NAMALWA (cell line): ENCODE measurements at places on chromosomes 1 and 21.

DNA sequence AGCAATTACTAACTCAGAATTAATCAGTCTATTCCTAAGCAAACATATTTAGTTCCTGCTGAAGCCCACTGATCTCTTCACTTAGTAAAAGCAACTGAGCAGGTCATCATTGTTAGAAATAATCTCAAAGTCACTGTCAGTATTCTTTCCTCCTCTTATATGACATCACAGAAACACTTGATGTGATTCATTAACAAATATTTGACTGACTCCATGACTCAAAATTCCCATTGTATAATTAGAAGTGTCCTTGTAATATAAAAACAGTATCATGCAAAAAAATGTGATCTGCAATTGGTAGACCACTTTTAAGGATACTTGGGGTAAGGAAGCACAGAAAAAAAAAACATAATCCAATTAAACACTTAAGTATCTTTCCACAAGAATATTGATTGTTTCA lies 194.4 kb downstream of the DPYD start:
- DNase-seq = no peak

- no peak for DNase-seq
Measured at GRCh38 chr1:226902601-226903000, 32.2 kb downstream of the PSEN2 start.

DNA sequence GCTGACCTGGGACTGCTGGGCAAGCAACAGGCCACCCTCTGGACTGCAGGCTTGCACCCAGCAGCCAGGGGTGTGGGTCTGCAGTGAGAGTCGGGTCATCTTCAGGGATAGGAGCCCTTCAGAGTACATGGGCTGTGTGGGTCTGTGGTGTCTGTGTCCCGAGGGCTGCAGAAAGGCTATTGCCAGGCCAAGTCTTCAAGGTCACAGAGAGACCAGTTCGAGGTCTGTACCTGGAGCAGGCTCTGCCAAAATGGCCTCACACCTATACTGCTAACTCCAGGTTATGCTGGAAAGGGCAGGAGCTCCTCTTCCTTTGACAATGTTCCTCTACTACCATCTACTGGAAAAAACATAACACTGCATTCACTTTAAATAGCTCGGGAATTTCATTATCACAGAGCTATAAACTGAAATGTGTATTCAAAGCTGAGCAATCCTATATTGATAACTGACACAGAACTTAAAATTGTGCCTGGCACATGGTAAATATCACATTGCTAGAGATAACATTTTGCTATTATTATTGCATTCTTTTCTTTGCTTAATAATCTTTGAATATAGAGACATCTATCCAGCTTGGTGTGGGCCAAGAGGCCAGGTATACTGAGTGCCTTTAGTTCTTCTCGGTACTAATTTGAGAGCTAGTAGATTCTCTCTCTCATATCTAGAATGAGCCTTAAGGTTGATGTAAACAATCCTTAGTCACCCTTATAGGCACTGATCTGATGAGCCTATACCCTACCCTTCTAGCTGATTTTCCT lies 6.9 kb upstream of the DNAH14 start:
- DNase-seq = peak; percentile 39

DNA sequence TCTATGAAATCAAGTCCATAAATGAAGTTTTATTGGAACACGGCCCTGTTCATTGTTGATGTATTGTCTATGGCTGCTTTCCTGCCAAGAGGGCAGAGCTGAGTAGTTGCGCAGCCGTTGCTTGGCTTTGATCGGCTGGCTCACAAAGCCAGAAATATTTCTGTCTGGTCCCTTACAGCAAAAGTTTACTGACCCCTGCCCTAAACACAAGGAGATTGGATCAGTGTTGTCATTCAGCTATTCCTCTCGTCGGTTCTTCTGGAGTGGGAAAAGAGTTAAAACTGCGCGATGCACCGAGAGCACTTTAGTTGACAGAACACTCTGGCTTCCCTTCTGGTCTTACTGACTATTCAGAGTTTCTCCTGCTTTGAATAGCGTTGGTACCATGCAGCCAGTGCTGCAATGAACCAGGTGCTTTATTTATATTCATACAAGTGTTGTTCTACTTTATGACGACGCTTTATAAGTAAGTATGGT lies 868 bp downstream of the ZBTB40 start:
- peak; percentile 65 for DNase-seq

DNA sequence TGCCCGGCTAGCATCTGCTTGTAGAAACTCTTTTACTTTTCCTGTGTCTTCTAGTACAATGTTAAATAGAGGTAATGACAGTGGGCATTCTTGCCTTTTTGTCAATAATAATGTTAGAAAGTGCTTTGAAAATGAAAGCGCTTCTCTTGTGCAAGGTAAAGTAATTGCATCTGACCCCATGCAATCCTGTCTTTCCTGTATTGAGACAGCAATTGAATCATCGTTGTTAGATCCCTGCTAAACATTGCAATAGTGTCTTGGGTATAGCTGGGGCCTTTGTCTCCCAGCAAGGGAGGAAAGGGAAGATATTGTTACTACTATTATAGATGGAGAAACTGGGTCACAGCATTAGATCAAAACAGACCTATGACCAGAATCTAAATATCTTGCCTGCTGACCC lies 80.9 kb downstream of the TLR5 start:
- no peak for DNase-seq

- no peak for DNase-seq
Measured at GRCh38 chr1:216929870-216930582, 206.8 kb upstream of the ESRRG start.

GRCh38 chr21:42063191-42063570 lies 7.9 kb upstream of the UMODL1 start:
- DNase-seq = peak; percentile 82

- no peak for DNase-seq
Measured at GRCh38 chr1:4690951-4691675, 36.7 kb downstream of the AJAP1 start.

DNA sequence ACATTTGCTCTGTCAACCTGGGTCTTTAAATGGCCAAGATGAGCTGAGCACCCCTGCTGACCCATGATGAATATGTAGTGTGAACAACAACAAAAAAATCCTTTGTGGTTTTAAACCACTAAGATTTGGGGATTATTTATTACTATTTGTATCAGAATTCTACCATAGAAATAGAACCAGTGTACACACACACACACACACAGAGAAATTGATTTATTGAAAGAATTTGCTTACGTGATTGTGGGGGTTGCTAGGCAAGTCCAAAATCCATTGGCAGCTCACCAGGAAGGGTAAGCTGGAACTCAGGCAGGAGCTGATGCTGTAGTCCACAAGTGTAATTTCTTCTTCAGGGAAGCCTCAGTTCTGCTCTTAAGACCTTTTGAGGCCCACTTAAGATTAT lies 82.5 kb upstream of the MAP1LC3C start:
- DNase-seq = no peak

- no peak for DNase-seq
Measured at GRCh38 chr1:18946550-18947381, 9.7 kb downstream of the IFFO2 start.

DNA sequence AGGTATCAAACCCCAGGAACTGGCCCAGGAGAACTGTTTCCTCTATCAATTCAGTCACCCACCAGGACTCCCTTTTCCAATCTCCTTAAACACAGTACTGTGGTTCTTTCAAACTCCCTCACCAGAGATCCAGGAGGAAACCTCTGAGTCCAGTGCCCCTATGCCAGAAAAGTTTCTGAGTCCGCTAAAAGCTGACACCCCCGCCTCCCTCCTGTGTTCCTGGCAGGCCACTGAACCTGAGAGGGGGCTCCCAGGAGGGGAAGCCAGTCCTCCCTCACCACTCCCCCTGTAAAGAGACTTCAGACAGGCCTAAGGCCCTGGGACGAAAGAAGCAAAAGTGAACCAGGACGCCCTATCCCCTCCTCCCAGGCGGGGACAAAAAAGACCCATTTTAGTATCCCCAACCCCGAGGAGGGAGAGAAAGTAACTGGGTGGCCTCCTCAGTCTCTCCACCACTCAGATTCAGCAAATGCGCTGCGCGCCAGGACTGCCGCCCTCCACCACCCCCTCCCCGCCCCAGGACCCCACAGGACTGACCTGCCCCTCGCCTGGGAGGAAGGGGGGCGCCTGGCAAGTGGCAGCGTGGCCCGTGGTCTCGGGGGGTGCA lies 624 bp downstream of the SLC41A1 start:
- DNase-seq = peak; percentile 53

DNA sequence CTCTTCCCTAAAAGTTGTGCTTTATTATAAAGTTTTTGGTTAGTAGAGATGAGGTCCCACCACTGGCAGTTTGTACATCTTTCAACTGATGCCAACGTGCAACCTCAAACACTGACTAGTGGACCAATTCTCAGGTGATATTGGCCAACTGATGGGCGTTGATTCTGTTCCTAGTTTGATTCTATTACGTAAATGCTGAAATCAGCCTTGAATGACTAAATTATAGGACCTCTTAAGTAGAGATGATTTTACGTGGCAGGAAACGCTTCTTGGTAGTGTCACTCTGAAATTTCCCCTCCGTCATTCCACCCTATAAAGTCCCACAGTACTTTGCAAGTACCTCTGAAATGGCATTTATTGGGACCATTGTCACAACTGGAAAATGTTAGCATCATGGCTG lies 8.8 kb upstream of the FNDC7 start:
- no peak for DNase-seq

DNA sequence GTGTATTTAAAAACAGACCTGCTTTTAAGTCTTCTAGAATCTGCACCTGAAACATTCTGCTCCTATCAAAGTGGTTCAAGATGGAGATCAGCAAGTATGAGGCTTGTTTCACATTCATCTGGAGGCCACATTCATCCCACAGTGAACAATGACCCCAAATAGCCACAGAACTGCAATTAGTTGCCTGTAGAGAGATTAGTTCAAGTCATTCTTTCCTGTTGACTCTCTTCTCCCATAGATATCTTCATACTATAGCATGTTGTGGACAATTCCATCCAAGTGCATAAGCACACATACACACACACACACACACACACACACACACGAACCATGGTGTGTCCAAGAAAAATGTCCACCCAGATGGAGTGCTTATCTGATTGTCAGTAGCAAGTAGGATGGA lies 101.7 kb upstream of the FGGY start:
- DNase-seq = no peak

- DNase-seq = no peak
Measured at GRCh38 chr1:160910170-160910750, 25.3 kb upstream of the ITLN1 start.

DNA sequence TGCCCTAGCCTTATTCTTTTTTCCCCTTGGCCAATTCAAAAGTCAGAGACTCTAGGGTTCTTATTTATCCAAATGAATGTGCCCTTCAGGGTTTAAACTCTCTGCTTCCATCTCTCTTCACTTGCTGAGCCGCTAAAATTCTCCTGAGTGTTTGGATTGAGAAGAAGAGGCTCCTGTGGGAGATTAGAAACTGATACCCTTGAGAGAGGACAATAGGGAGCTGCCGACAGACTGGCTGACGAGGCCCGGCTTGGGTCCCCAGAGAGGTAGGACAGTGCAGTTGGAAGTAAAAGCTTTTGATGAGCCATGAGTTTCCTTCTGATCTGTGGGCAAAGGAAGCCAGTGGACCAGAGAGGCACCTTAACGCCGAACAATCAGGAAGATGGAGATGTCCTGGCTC lies 41.3 kb upstream of the UBE2U start:
- no peak for DNase-seq

GRCh38 chr1:40153073-40153770 lies 8.0 kb upstream of the RLF start:
- peak; percentile 90 for DNase-seq

DNA sequence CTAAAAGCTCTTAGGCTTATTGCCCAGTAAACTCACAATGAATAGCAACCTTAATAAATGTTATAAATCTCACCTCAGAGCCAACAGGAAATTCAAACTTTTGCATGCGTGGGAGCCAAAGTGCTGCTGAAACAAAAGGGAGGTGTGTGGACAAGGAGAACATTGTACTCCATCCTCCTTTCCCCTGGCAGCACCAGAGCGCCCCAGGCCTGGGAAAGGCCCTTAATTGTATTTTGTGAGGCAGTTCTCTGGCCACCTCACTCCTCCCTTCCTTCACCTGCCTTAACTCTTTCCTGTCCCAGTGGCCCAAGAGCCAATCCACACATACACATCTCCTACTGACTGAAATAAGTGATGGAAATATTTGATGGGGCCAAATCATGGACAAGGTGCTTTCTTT lies 648.5 kb downstream of the LMO4 start:
- no peak for DNase-seq

- DNase-seq = peak; percentile 50
Measured at GRCh38 chr1:83905315-83905907, 93.5 kb downstream of the TTLL7 start.

DNA sequence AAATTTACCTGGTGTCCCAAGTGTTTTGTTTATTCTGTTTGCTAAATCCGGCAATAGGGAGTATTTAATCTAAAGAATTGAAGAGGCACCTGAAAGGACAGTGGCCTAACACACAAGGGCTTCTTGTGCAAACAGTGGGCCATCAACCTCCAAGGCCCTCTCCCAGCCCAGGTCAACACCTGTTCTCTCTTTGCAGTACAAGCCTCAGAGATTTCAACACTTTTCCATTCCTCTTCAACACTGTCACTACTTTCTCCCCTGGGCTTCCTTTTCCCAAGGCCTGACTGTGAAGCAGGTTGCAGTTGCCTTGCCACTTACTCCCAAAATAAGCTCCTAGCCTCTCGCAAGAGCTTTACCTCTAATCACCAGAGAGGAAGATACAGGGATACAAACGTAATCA lies 3.2 kb upstream of the SNAPIN start:
- DNase-seq = no peak

DNA sequence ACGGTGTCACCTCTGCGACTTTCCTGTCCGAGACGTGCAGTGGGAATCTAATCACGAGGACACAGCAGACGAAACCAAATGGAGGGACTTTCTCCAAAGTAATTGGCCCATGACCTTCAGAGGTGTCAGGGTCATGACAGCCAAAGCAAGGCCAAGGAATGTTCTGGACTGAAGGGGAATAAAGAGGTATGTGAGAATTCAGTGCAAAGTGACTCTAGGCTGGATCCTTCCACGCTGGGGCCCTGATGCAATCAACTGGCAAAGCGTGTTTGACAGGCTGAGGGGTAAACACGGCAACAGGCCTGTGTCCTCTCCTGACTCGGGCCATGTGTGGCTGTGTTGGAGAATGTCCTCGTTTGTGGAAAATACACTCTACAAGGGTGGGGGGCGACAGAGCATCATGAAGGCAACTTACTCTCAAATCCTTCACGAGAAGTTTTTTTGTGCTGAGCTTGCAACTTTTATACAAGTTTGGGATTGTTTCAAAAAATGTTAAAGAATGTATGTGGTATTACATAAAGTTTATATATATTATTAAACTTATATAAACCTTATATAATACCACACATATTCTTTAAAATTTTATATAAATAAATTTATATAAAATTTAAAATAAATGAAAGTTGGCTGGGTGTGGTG lies 1.7 kb downstream of the CFAP74 start:
- no peak for DNase-seq

GRCh38 chr1:59353453-59353852 lies 56.6 kb downstream of the FGGY start:
- DNase-seq = no peak
